Upper lobe of right lung (tissue), 1 donor: ENCODE measurements at places on chromosomes 7 and 10. TPM values are rescaled to one million over a fixed set of nuclear protein-coding genes. Genes with fewer than 3 reads are reported as not detected.

LRGUK gene
- total RNA-seq, result 0.49 TPM

GRCh38 chr10:114967071-114967470, 29.1 kb downstream of the TRUB1 start:
- DNase-seq, result no peak

DNA sequence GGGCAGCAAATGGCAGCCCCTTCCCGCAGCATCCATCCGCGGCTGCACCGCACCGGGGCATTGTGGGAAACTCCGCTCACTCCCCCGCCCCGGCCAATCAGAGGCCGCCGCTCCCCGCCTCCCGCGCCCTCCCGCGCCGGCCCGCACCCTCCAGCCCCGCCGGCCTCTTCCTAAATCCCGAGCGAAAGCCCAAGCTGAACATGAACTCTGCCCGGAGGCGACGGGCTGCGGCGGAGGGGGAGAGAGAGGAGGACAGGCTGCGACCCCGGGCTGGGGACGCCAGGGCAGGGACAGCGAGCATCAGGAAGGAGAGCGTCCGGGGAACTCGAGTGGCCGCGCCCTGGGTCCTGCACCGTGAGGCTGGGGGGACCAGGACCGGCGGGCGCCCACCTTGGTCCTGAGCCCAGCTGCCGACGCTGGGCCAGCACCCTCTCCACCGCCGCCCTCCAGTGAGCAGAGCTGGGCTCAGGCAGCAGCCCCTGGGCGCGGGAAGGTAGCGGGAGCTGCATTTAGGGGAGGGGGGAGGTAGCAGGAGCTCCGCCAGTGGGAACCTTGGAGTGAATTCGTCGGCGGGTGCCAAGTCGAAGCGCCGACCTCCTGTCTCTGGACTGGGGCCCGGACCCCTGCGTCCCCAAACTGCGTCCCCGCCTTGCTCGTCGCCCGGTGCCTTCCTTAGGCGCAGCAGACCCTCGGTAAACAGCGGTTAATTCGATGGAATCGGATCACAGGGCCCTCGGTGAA, at the start of gene DGKI:
TSS of gene DGKI (minus strand) at position 148 of the 741 bp plus-strand sequence.
- DNase-seq, result peak; percentile 63

GRCh38 chr10:89301721-89302445, at the start of gene IFIT2:
Gene IFIT2, plus strand, starts transcription at chr10:89302046. Its CDS starts 78 bp downstream, at chr10:89302124.
- DNase-seq, result no peak

DNA sequence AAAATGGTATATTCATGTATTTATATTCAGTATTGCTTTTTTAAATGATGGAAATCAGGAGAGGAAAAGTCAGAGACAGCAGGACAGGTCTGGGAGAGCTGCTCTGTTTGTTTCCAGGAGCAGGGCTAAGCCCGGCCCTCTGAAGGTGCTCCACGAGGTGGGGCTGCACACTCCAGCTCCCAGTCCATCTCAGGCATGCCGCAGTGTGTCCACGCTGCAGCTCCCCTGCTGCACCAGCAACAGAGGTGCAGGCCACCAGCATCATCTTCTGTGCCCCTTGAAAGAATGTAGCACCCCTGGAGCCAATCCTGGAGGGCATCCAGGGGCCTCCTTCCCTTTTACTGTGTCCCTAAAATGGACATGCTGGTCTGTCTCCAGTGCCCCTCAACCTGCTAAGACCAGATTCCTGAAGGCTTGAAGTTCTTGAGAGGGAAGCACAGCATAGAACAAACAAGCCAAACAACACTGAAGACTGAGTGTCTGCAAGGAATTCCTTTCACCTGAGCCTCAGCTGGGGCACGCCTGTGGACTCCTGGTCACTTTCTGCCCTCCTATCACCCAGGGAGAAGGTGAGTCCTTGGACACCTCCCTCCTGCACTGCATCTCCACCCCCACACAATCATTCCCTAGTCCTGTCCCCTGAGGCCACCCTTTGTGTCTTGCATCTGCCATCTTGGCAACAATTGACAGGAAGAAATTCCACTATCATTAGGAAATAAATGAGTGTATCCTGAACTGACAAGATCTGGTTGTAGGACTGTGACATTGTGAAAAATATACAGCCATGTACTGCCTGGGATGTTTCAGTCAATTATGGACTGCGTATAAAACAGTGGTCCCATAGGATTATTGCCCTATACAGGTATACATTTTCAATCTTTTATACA, 100.5 kb downstream of the CXCL12 start:
- no peak for DNase-seq

DNA sequence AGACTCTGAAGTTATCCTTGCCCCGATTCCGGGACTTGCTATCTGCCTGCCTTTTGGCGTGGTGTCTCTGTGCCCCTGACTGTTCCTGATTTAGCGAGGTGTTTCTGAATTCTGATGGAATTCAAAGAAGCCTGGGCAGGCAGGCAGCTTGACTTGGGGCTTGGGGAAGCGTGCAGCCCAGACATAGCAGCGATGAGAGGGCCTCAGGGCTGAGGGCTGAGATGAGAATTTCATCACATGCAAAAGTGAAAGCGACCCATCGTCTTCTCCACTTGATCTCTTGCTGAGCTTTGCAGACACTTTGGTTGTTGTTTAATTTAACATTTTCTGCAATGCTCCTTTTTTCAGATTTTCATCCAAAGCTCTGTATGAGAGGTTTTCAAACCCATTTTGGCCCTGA, 57.8 kb downstream of the TCF7L2 start:
- DNase-seq, result no peak

DNA sequence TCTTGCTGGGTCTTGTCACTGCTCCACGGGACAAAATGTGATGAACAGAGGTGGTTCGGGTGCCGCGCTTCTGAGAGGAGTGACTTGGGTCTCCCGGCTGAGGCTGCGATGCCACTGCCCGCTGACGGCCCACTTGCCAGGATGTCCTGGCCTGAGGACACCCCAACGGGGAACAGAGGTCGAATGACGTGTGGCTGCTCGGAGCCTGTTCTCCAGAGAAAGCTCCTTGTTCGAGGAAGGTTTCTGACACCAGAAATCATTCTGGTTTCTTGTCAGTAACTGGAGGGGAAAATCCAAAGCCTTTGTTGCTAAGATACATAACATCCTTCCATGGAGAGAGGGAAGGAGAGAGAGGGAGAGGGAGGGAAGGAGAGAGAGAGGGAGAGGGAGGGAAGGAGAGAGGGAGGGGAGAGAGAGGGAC, 236.4 kb downstream of the WDR37 start:
- no peak for DNase-seq

DNA sequence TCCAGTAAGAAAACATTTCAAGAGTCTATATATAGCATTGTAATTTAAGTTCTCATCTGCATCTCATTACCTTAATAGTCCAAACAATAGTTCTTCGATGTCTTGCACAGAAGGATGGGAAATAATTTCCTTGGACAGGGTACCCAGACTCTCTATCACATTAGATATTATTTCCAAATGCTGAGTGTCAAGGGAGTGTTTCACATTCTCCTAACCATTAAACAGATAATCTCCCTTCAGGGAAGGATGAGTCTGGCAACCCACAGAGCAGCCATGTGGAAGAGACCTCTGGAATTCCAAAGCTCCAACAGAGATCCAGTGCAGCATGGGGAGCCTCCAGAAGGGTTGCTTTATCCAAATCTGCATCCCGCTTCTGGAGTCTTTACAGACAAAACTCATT, 89.6 kb downstream of the FZD1 start:
- DNase-seq, result no peak

MOGAT3 gene
- not detected for total RNA-seq

DNA sequence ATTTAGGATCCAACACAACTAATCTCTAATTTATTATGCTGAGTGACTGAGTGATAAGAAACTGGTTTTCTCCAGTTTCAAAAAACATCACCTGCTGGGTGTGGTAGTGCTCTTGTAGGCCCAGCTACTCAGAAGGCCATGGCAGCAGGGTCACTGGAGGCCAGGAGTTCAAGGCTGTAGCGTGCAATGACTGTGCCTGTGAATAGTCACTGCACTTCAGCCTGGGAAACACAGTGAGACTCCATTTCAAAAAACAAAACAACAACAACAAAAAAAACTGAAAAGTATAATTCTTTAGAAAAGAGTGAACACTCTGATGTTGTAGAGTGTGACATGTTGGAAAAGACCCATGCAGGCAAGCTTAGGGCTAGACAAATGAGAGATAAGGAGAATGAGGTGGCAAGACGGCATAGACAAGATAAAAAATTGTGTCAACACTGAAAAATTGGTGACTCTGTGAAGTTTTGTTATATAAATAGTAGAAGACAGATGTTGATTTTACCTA, 150.1 kb upstream of the GPR22 start:
- no peak for DNase-seq

DNA sequence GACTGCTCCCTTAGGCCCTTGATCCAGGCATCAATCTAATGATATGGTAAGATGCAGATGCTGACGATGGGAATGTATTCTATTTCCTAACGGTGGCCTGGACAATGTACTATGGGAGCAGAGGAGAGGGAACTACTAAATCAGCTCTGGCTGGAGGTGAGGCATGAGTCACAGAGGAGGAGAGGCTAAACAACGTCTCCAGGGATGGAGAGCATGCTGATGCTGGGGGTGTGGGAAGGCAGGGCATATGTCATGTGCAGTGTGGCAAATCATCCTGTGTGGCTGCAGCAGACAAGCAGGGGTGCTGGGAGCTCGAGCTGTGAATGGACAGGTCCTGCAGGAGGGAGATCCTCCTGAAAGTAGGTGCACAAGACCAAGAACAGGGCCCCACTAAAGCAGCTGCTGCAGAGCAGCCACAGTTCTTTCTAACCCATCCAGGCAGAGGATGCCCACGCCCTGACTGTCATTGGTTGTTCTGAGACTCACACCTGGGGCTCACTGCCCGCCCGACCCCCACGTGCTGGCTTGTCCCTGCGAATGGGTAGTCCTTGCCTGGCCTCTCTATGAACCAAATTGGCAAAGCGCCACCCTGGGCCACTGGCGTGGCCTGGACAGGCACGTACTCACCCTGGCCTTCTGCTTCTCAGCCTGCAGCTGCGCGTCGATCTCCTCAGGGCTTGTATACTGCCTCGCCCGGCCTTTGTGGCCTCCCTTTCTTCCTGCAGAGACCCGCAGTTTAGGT, 4.0 kb downstream of the PDAP1 start:
- no peak for DNase-seq
